ENCODE measurements at places on chromosomes 6 and 20.
A peak's percentile ranks its signal among the peaks of the same experiment; 100 is the strongest.

DNA sequence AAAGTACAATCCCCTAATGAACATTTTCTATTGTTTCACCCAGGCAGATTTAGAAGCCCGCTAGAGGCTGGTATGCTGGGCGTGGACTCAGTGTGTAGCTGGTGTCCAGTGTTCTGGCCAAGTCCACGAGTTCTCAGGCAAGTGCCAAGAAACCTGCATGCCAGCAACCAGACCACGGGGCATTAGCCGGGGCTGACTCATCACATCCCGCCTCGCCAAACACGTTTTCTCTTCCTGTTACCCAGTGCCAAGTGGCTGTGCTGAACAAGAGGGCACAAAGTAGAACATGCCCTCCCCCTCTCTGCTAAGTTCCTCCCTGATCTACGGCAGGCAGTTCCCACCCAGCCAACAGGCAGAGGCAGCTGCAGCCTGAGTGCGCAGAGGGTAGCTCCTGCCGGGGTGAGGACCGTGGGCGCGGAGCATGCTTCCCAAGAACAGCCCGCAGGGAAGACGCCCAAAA lies 29.6 kb downstream of the RAMACL start:
- DNase-seq: peak; percentile 42

GRCh38 chr6:119881416-119881815 lies 531.9 kb upstream of the MAN1A1 start:
- DNase-seq: no peak

GRCh38 chr20:62791301-62792181 lies 4.7 kb upstream of the MRGBP start:
- DNase-seq: peak; percentile 91

DNA sequence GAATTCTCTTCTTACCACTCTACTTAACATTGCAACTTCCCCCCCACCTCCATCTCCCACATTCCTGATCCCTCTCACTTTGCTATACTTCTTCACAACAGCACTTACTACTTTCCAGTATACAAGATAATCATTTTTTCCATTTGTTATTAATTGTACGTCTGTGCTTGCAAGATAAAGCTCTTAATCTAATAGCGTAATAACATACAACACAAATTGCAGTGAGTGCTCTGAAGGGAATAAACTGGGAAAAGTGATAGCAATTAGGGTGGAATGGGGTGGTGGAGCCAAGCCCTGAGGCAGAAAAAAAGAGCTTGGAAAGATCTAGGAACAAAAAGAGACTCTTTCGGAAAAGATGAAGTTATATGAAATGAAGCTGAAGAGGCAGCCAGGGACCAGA lies 8.5 kb downstream of the CGAS start:
- DNase-seq: no peak

DNA sequence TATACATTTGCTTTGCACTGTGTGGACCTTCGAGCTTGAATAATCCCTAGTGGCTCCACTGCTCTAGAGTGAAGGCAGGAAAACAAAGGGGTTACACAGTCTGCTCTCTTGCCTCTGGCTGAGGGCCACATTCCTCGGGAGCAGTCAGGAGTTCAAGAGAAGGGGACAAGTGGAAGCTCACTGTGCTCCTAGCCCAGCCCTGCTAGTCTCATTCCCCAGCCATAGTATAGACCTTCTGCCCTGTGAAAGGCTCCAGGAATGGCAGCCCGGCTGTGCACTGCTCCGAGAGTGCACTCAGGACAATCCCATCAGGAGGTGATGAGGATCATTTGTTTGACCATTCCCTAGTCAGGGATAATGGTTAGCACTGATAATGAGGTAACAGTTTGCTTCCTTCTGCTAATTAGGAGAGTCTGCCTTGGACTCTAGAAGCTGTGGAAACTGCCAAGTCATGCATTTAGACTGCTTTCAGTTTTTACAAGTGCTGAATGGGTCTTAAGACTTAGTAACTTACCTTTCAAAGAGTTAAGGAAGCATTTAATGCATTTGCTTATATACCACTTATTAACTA lies 8.5 kb downstream of the IYD start:
- no peak for DNase-seq

GRCh38 chr6:38175786-38176185 lies 356.3 kb downstream of the ZFAND3 start:
- DNase-seq: no peak

DNA sequence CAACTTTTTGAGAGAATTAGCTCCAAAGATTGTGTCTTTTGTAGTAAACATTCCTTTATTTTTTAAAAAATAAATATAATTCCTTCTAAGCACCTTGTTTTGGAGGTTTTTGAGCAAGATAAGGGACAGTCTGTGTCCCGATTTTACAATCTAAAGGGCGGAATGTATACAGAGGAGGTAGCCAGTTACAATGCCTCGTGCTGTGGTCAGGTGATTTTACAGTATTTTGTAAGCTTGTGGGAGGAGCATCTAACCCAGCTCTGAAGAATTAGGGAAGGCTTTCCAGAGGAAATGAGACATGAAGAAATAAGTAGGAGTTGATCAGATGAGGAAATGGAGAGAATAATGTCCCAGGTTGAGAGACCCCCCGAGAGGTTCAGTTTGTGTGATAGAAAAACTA lies 1.3 kb downstream of the HINT3 start:
- DNase-seq: peak; percentile 84

- no peak for DNase-seq
These were observed 231.2 kb upstream of the PLN start for GRCh38 chr6:118316796-118317384.

DNA sequence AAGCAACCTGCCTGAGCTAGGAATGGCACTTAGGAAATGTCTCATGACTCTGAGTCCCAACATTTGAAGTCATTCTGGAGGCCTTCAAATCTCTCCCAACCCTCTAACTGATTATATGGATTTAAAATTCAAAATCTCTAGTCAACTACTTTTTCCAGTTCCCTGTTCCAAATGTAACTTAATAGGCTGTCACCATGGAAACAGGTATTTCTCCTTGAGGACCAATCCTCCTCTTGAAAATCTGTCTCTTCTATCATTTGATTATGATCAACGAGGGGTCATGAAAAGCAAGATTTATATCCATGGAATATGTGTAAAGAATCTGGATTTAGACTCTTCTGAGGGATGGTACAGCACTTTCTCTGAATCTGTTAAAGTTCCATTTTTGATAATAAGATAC lies 127.3 kb upstream of the DTNBP1 start:
- no peak for DNase-seq

- no peak for DNase-seq
These were observed 2.5 kb upstream of the TNFRSF6B start for GRCh38 chr20:63693733-63694583.

DNA sequence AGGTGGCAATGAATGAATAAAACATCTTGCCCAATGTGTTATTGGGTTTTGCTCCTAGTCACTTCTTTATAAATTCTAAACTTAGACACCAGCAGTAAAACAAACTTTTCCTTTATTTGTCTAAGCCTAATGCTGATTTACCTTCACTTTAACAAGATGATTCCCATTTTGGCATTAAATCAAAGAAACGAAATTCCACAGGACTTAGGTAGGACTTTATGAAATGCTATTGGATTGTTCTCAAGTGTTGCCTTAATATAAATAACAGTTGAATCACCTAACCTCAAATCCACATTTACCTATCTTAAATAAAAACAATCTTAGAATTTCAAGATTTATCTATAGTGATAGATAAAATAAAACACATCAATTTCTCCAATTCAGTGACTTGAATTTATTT lies 831.8 kb downstream of the EPHA7 start:
- no peak for DNase-seq

- DNase-seq: no peak
These were observed 399.8 kb upstream of the MAN1A1 start for GRCh38 chr6:119749335-119749734.

DNA sequence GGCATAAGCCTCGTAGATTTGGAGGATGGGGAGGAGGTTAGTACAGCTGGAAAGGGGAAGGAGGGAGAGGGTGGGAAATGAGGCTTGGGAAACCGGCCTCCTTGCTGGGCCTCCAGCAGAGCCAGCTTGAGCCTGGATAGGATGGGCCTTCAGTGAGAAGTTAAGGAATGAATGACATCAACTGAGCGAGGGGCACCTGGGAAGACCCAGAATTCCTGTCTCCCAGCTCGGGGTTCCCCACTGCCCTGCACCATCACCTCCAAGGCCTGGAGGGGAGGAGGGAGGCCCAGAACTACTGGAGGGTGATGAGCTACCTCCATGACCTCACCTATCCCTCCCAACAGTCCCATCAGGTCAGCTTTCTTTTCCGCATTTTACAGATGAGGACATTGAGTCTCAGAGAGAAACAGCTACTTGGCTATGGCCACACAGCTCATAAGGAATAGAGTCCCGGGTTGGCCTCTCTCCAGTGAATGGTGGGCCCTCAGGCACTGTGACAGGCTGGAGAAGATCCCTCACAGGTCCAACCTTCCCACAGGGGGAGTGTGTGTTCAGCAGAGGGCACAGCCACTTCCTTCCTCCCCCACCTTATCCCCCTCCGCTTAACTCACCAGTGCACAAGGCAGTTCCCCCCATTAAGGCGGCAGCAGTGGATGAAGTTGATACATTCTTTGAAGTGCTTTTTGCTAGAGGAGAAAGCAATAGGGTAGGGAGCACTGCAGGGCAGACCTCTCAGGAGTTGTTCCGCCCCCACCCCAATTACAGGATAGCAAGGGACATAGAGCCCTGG lies 6.8 kb downstream of the DUSP15 start:
- DNase-seq: no peak

GRCh38 chr6:159902620-159903019 lies 11.8 kb downstream of the MAS1 start:
- no peak for DNase-seq

DNA sequence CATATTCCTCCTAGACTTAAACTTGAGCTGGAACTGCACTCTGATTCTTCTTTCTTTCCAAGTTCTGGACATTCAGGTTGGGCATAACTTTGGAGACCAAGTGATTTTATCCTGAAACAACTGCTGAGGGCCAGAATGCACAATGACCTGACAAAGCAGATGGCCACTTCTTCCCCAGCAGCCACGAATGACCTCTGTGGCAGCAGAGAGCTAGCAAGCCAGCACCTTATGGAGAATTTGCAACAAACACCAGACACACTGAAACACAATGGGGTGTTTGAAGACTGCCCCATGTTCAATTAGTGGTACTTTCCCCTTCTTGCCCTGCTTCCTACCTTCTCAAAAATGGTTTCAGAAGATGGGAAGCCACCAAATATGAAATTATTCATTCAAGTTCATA lies 4.2 kb upstream of the TENT5A start:
- DNase-seq: no peak

DNA sequence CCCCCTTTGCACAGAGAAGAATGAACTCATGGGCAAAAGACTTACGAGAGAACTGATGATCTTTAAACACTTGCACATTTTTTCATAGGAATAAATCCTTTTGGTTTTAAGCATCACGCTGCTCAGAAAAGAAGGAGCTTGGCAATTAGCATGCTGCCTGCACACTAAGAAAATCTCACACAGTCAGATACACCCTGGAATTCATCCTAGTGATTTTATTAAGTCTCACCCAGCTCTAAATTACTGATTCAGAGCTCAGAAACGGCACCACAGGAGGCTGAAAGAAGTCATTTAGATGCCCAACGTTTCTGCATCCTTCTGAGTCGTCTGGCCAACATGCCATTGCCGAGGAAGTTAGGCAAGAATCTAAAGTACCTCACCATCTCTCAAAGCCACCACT lies 18.0 kb upstream of the NRSN1 start:
- DNase-seq: no peak

DNA sequence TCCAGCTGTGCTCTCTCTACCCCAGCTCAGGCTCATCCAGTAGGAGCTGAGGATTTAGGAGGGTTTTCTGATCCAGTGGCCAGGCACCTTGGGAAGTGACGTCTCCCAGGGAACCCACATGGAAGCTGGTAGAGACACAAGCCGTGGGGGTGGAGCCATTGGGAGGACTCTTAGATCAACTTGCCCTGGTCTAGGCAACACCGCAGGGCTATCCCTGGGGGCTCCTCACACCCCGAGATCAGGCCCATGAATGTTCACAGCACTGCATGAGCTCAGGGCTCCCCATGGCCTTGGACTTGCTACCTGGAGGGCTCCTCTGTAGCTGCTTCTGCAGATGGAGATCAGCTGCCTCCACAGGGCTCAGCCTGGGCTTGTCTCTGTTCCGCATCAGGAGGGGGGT lies 112.1 kb downstream of the CDH4 start:
- DNase-seq: no peak

- no peak for DNase-seq
These were observed 17.5 kb downstream of the PTK7 start for GRCh38 chr6:43093436-43094289.

GRCh38 chr6:32220021-32220420 lies 3.8 kb downstream of the NOTCH4 start:
- no peak for DNase-seq

GRCh38 chr6:115468272-115469005 lies 592.3 kb downstream of the FRK start:
- DNase-seq: no peak

DNA sequence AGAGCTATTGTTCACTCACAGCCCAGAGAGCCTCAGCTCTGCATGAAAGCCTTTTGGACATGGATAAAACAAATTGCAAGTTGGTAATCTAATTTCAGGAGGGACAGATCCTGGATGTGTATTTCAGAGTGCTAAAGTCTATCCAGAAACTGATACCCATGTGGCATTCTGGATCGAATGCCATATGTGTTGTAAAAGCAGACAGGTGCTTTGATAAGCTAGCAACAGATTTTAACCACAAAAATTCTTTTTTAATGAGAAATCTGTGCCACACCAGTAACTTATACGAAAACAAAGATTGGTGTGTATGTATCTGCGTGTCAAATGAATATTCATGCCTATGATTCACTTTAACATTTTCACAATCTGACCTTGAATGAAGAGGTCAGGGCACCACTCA lies 936.6 kb upstream of the MAP3K7 start:
- DNase-seq: no peak

DNA sequence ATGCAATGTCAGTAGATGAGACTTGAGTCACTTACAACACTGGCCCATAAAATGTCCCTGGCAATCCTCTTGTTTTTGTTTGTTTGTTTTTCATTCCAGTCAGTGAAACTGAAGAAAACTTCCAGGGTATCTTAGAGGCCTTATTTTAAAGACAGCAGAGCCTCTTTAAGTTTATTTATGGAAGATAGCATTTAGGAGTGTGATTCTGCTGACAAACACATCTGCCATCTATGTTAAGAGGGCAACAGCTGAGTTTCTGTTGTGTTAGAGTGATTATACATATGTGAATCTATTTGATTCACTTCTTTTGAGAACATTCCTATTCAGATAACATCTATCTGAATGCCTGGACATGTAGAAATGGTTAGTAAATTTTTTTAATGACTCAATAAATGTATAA lies 812.6 kb downstream of the TENT5A start:
- DNase-seq: no peak

DNA sequence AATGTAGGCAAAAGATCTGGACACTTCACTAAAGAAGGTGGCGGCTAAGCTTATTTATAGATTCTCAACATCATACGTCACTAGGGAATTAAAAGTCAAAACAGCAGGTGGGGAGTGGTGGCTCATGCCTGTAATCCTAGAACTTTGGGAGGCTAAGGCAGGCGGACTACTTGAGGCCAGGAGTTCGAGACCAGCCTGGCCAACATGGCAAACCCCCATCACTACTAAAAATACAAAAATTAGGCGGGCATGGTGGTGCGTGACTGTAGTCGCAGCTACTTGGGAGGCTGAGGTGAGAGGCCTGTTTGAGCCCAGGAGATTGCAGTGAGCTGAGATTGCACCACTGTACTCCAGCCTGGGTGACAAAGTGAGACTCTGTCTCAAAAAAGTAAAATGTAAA lies 74.6 kb downstream of the GPX5 start:
- no peak for DNase-seq
